ENCODE measurements at places on chromosomes 12 and 14. TPM values are rescaled to one million over a fixed set of nuclear protein-coding genes. Genes with fewer than 3 reads are reported as not detected.

The PPFIA2 gene
- total RNA-seq, result not detected

The C14orf180 gene
- total RNA-seq, result not detected

- DNase-seq, result no peak
These were observed 436.7 kb downstream of the ATP23 start for GRCh38 chr12:58378028-58378427.

DNA sequence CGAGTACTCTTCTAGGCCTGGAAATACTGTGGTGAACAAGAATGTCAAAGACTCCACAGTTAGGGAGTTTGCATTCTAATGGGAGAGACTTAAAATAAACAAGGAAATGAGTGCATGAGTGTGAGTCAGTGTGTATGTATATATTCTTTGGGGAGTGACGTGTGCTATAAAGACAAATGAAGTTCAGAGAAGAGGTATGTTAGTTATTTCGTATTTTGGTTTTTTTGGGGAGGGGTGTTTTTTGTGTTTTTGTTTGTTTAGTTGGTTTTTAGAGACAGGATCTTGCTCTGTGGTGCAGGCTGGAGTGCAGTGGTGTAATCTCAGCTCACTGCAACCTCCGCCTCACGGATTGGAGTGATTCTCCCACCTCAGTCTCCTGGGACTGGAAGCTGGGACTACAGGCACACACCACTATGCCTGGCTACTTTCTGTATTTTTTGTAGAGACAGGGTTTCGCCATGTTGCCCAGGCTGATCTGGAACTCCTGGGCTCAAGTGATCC, 74.3 kb downstream of the SRGAP1 start:
- DNase-seq, result no peak

GRCh38 chr12:9745199-9745598, 12.3 kb upstream of the CLECL1 start:
- no peak for DNase-seq

DNA sequence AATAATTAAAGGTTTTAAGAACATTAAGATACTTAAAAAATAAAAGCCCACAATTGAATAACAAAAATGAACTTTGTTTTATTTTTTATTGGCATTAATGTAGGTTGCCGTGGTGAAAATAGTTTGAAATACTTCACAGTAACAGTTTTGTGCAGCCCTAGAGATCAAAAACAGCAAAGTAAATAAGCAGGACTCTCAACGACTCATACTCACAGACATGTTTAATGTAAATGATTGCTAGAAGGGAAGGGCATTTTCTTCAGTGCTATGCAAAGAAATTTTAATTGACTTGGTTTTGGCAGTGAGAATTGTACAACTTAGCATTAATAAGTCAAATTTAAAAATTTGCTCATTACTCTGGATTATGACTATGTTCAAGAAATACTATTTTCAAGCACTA, 16.0 kb downstream of the TRMT5 start:
- no peak for DNase-seq
